ENCODE measurements at places on chromosomes 4 and X.

- no peak for DNase-seq
These were observed 21.9 kb downstream of the PTTG2 start for GRCh38 chr4:37981844-37982720.

DNA sequence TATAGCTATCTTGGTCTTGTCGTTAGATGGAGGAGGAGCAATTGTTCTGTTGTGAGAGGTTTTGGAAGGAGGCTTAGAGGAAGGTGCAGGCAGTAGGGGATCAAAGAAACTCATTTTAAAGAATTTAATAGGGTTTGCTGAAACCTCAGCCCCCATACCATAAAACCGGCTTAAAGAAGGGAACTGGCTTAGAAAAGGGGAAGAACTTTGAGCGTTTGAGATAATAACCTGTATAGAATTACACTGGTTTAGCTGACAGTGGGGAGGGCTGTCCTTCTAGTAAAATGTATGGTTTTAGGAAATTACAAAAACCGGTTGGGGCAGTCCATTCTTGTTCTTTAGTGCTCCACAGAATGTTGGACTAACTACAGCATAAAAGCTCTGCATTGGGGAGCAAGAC is 128.1 kb downstream of the KDM6A start:
- no peak for DNase-seq

DNA sequence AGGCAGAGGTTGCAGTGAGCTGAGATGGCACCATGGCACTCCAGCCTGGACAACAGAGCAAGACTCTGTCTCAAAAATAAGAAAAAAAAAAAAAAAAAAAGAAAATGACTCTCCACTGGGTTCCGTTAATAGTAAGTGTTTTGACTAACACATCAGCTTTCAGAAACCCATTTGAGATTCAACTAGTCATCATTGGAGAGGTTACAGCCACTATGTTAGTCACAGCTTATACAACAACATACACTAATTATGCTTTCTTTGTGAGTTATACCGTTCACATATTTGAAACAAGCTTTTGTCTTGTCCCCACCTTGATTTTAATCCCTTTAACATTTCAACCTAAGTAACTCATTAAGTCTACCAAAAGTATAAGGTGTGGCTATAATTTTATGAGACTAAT is 48.2 kb downstream of the HADH start:
- DNase-seq, result no peak

GRCh38 chr4:45647823-45648222 is 476.0 kb downstream of the GABRG1 start:
- DNase-seq, result no peak

- DNase-seq, result no peak
These were observed 421 bp downstream of the MECP2 start for GRCh38 chrX:154097003-154097588.

- DNase-seq, result no peak
These were observed 173.5 kb upstream of the FMR1 start for GRCh38 chrX:147738265-147738664.

- DNase-seq, result peak; percentile 70
These were observed 4.8 kb downstream of the PDGFRA start for GRCh38 chr4:54233697-54234496.

GRCh38 chr4:114019276-114019968 is 40.0 kb upstream of the ARSJ start:
- DNase-seq, result no peak

GRCh38 chrX:55919367-55920221 is 202.0 kb downstream of the RRAGB start:
- no peak for DNase-seq

- no peak for DNase-seq
These were observed 69.6 kb upstream of the APOOL start for GRCh38 chrX:84933956-84934556.

DNA sequence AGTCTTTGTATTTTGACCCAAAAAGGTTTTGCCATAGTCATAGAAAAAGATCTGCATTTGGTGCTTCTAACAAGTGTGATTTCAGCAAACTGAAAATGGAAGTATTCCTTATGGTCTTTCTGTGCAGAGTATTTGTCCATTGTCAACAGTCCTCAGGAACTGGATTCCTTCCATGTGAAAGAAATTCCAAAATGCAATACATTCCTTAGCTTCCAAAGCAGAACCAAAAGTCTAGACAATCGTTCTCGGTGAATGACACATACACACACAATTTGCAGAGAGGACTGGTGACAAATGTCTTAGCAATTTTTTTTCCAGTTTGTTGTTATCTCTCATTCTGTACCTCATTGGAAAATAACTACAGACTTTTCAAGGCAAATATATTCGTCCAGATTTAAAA is 562.2 kb upstream of the SLIT2 start:
- DNase-seq, result no peak

DNA sequence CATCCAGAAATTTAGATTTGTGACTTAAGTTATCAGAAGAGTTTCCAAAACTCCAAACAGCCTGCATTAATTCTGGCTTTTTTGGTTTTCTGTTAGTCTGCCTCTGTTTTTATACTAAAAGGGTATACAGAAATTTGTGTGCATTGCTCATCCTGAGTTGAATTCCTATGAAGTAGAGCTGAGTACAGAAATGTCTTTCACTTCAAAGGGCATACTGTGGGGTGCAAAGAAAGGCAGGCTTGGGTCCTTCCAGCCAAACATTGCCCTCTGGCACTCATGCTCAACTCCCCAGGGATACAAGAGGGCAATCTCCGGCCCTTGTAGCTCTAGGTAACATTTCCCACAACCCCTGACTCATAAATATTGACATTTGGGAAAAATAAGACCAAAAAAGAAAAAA is 27.6 kb upstream of the TMEM184C start:
- DNase-seq, result no peak

DNA sequence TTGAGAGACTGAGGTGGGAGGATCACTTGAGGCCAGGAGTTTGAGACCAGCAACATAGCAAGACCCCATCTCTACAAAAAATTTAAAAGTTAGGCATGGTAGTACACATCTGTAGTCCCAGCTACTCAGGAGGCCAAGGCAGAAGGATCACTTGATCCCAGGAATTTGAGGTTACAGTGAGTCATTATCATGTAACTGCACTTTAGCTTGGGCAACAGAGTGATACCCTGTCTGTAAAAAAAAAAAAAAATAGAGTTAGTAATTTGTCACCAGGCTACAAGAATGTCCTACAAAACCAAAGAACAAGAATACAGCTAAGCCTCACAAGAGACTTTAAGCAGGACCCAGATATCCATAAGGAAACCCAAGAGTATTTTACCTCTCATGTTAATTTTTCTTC is 27.0 kb upstream of the RAB28 start:
- no peak for DNase-seq

- peak; percentile 48 for DNase-seq
These were observed 25.7 kb downstream of the USP53 start for GRCh38 chr4:119238068-119238722.

DNA sequence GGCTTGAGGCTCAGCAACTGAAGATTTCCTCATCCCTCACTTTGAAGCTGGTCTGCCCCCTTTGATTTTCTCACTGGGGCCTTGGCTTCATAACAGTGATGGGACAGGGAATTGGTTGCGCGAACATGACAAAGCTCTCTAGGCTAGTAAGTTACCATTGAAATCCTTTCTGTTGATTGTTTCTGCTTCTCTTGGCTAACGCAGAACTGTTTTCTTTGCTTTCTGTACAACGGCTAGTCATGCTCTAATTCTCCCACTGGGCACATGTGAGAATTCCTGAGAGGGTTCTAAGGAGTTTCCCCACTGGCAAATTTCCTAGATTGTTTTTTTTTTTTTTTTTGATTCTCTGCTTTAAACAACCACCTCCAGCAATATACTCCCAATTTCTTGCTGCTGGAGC is 738.6 kb downstream of the PCDH7 start:
- no peak for DNase-seq

GRCh38 chr4:41550308-41550707 is 12.4 kb downstream of the LIMCH1 start:
- no peak for DNase-seq

DNA sequence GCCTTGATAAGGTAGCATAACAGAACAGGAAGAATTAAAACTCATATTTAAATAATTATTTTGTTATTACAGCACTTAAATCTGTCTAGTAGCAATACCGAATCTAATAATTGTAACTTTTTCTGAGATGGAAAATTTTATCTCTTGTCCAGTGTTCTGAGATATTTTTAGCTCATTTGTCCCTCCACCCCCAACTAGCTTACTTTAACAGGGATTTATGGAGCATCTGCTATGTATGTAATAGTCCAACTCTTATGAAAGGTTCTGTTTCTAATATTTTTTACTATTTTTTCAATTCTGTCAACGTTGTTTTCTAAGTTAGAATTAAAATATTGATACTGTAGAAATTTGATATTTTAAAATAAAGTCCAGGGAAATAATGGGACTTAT is 38.2 kb upstream of the NUDT6 start:
- no peak for DNase-seq

- DNase-seq, result no peak
These were observed 26.7 kb upstream of the SORBS2 start for GRCh38 chr4:185838514-185839193.

- no peak for DNase-seq
These were observed 20.6 kb downstream of the PAGE1 start for GRCh38 chrX:49675075-49675719.

- DNase-seq, result no peak
These were observed 286.6 kb downstream of the ZIC3 start for GRCh38 chrX:137852502-137852901.

DNA sequence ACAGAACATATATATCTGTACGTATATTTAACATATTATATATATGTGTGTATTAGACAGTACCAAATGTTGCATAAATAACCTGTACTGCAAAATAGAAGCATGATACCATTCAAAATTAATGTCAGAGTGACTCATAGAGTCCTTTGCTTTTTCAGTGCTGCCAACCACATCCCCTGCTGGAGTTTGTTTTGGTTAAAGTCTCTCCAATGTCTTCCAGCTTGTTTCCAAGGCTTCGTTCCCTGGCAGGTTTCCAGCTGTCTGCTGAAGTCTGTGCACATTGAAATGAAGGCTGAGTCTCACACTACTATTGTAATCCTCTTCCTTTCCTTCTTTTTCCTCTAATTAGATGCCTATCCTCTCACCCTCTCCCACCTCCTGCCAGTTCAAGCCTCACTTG is 14.9 kb downstream of the NRK start:
- DNase-seq, result peak; percentile 20

DNA sequence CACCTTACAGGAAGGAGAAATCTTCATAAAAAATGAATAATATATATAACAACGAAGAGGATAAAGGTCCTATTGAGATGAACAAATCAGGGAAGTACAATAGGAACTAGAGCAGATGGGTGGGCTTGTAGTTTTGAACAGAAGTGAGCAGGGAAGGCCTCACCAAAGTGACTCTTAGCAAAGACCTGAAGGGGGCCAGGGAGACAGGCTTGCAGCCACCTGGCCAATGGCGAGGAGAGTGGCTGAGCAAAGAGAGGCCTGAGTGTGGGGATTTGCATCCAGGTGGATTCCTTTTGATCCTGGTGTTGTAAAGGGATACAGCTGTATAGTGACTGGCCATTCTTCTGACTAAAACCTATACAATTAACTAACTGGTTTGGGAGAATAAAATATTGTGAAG is 354.1 kb downstream of the CAMK2D start:
- no peak for DNase-seq

- no peak for DNase-seq
These were observed 160.7 kb upstream of the LDB2 start for GRCh38 chr4:17058916-17059741.

DNA sequence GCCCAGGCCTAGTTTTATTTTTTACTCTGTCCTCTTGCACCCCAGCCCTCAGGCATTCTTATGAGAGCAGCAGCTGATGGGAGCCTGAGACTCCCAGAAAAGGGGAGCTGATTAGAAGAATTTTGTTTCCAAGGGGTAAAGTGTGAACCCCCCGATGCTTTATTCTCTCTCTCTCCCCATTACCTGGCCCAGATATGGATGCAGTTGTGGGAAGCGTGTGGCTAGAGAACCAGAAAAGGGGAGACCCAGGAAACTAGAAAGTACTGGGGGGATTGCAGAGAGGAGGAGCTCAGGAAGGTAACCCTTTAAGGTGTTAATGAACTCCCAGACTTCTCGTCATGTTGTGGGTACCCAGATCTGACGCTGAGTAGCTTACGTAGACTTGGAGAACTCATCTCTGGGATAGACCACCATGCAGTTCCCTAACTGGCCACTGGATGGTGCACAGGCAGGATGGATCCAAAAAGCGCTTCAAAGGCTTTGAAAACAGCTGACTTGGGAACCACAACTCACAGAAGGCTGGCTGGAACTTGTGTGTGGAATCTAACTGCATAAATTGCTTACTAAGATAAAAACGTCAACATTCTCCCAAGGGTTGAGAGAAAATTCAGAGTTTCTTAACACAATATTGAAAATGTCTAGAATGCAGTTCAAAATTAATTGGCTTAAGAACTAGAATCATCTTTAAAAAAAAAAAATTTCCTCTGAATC is 64.7 kb downstream of the TBC1D14 start:
- DNase-seq, result no peak

DNA sequence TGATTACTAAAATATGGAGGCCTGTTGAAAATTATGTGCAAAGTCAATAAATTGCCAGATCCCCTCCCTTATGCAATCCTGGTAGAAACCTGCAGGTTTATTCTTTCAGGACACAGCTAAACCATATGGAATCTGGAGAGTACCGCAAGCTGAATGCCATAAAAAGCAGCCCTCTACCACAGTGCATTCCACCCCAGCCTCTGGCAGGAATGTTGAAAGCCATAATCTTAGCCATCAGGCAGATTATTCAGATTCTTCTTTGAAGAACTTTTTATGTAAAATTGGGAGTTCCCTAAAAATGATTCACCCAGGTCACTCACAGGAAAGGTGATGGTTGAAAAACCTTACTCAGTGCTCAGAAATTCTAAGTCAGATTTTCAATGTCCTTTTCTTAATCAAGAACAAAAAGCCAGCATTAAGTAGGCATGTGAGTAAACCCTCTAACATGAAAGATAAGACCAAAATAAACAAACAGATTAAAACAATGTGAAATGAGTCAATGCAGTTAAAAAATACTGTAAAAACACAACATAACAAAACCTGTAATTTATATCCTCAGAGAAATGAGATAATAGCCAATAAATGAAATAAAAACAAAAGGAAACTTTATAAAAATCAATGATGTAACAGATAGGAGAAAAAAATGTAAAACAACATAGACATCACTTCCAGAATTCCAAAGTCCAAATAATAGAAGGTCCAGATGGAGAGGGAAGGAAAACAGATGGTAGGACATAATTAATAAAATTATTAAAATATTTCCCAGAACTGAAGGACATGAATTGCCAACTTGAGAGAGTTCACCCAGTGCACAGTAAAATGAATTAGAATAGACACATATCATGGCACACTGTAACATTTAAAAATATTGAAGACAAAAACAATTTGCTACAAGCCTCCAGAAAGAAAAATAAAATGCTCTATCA is 226.9 kb downstream of the FSTL5 start:
- peak; percentile 36 for DNase-seq

DNA sequence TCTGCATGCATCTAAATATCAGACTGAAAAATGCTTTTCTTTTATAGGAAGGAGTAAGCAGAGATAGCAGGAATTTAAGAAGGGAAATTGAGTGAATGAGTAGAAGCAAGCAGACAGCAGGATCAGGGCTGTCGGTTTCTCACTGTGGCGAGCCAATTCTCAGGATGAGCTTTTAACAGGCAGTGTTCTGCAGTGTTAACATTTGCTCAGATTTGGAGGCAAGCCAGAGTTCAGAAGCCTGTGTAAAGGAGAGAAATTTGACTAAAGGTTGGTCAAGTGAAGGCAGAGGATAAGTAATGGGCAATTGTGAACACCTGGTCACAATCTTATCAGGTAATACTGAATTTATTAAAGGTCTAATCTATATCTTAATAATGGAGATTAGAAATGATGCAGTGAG is 133.3 kb upstream of the MAGEB16 start:
- DNase-seq, result no peak
